ENCODE measurements at places on chromosomes 2 and 18.

DNA sequence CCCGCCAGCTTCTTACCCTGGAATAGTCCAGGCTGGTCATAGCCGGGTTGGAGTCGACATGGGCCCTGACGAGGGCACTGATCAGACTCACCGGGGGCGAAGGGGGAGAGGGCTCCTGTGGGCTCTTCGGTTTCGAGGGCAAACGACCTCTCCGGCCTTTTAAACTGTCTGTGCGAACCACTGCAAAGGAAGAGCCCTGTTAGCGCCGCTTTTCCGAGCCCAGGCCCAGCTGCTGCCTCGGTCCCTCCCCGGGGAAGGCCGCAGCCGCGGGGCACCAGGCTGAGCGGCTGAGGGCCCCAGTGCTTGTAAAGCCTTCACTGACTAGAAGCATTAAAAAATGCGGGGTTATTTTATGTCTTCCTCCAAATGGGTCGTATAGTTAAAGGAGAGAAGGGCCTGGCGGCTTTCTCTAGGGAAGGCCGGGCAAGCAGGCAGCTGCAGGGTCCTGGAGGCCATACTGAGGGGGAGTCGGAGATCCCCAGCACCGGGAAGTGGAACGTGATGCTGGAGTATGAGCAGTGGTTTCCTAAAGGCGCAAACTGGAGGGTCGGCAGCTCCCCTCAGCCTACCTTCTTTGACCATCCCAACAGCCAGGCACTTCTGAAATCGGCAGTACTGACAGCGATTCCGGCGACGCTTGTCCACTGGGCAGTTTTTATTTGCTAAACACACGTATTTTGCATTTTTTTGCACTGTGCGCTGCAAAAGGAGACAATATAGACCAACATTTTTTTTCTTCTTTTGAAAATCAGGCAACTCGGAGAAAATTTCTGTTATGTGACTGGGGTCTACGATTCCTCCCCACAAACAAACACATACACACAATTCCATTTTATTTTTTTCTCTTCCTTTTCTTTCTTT is 4.5 kb downstream of the NR4A2 start:
- DNase-seq: no peak

GRCh38 chr2:47195148-47195547 is 40.0 kb upstream of the STPG4 start:
- no peak for DNase-seq

DNA sequence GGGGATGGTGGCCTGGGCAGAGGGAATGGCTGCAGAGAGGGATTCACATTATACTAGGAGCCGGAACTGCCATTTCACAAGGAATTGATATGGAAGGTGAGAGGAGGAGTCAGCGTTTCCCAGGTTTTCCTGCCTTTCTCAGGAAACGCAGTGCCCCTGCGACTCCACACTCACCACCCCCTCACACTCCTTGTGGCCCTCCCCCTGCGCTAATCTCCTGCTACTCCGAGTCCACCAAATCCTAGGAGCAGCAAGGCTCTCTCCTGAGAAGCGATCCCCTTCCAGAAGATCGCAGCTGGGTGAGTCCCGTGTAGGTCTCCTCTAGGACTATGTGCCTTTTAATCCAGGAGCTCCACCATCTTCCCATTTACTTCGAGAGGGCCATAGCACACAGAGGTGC is 140.6 kb downstream of the VAPA start:
- no peak for DNase-seq

- no peak for DNase-seq
Measured at GRCh38 chr18:36600548-36600947, 228.3 kb downstream of the TPGS2 start.

- DNase-seq: no peak
Measured at GRCh38 chr2:75788902-75789301, 78.2 kb upstream of the GCFC2 start.

All from AG20443 (cell line).